GM10248 (cell line): ENCODE measurements at places on chromosomes 7 and 10.

DNA sequence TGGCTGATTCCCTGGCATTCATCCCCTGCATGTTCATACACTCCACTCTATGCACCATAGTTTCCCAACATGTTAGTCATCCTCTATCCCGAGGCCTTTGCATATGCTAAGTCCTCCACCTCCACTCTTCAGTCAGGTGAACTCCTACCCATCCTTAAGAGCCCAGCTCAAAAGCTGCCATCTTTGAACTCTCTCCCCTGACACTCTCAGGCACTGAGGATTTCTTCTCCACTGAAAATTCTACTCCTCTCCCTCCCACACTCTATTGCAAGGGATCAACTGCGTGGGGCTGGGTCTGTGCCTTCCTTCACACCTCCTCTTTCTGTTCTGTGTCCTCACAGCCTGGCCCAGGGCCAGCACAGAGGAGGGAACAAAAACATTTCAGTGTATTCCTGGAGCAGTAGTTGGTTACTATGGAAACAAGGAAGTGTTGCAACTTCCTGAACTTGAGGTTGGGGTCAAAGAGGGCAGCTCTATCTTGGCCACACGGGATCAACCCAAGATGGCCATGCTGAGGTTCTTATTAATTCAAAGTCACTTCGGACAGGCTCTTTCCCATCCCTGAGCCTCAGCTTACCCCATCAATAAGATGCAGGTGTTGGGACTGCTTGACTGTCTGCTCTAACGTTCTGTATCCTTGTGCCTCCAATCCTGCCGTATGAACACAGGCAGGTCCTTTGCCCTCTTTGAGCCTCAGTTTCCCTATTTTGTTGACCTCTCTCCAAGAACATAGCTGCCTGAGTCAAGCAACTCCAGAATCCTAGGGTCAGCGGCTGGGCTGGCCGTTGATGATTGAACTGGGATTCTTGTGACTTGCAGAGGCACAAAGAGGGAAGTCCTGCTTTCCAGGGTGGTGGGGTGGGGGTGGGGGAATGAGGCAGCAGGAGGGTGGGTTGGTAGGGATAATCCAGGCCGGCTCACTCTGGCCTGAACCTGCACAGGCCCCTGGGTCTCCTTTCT, 15.5 kb downstream of the ZMIZ1 start:
- no peak for DNase-seq

DNA sequence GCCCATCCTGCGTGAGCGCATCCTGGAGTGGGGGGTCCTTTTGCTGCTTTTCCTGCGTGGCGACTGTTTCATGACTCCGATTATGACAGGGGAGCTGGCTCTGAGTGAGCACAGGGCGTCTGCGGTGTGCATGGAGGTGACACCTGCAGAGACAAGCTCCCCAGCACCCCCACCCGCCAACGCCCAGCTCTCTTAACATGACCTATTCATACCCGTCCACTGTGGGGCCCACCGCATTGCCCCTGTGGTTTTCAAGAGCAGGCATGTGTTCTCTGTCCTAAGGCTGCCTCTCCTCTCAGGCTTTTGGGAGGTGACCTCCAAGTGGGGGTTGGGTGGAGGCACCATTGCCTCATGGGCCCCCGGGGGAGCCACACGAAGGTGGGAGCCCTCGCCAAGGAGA, 500.7 kb downstream of the TCERG1L start:
- no peak for DNase-seq

DNA sequence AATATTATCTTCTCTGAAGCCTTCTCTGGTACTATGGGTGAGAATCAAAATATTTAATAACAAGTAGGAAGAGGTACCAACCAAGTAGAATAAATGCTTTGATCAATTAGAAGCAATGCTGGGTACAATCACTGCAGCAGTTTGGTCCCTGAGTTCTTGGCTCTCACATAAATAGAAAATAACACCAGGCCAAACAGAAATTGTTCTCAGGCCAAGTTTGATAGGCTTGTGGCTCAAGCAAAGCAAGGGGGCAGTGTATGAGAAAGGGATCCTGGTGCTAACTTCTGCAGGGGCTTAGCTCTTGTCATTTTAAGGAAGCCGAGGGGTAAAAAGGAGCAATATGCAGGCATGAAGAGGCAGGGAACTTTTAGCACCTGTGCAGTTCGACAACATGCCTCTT, 146.8 kb upstream of the TMEM229A start:
- no peak for DNase-seq

- no peak for DNase-seq
Observed at GRCh38 chr7:112036071-112036470, 170.1 kb downstream of the DOCK4 start.

DNA sequence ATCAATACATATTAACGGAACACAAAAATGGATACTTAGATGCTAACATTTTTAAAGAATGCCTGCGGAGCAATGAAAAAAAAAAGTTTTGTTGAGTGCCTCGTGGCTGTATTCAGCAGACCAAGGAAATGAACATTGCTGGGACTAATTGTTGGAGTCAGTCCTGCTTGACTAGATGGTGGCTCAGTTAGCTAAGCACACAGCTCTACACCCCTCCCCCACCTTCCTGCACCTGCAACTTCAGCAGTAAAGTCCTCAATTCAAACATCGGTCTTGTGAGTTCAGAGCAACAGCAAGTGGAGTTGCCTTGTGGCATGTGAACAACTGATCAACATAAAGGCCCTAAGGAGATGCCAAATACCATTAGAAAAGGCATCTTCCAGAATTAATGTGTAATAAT, 326.0 kb upstream of the NPSR1 start:
- DNase-seq = no peak

GRCh38 chr7:94472608-94473007, 37.0 kb upstream of the CASD1 start:
- DNase-seq = no peak

DNA sequence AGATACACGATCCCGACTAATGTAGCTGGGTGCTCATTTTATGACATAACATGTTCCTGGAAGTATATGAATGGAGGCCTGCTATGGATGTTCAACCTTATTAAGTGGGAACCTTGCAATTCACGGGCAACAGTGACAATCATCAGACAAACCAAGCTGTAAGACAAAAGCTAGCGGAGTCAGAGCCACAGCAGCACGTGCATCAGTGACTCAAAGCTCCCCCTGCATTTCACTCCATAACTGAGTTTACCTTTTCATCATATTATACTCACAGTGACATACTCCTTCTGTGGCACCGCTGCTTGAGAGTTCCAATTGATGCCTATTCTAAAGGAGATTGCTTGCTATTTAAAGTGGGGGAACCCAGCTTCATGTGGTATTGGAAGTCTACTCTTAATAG, 176.0 kb upstream of the PITRM1 start:
- DNase-seq = no peak

DNA sequence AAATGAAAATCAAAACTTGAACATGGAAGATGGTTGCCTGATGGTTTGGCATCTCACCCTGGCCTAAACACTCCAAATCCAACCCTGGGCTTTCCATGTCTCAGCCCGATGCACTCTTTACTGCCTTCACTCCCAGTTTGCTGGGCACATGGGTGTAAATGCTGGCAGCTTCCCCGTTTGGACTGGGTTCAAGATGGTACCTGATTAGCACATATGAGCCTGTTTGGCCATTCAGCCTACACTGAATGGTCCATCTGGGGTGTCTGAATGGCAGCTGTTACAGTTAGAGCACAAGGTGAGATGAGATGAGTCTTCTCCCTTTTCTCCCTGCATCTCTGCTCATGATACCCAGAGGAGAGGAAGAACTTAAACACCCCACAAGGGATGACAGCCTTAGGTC, 37.1 kb downstream of the ATXN7L1 start:
- no peak for DNase-seq

DNA sequence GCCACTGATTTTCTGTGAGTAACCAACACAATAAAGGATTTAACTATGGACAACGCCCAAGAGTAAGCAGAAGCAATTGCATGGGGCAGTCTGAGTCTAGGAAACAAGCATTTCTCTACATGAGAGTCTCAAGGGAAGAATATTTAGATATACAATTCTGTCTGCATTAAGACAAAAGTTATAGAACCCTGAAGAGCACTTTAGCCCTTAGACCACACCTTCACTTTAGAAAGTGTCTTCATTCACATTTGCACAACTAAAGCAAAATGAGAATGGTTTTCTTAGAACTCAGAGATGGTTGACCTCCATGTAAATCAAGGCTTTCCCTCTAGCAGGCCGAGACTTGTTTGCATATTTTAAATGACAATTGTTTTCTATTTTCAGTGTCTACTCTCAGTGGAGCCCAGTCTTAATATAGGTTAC, 25.5 kb upstream of the TRIM24 start:
- no peak for DNase-seq

DNA sequence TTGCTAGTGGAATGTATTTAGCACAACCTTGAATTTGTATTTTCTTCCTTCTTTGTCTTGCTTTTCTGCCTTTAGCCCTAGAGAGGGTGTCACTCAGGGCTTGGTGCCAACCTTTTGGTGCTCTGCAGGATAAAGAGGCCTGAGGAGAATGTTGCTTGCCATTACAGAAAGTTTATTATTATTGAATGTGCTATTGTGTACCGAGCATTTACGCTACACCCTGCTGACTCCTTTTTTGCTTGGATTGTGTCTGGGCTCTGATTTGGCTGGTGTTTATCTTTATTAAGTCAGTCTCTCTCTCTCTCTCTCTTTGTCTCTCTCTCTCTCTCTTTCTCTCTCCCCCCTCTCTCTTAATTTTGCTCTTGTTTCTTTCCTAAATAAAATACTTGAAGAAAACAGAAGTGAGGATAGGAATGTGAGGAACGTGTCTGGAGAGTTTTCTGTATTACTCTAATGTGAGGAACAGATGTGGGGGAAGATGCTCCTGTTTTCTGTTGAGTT, 284.4 kb upstream of the PHYHIPL start:
- no peak for DNase-seq

DNA sequence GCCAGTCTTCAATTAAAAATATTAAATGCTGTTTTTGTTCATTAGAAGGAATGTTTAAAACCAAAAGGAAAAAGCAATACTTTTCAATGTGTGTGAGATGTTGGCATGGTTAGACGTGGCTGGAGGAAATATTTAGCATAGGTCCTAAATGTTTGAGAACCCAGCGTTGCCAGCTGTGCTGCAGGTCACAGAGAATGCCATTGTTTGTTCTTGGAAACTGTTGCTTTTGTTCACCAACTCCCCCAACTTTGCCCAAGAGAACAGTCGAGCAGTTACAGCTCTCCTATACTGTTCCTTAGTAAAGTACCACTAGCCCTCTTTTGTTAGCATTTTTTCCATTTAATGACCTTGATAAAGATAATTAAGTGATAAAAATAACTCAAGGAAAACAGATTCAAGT, 44.5 kb upstream of the ELMO1 start:
- no peak for DNase-seq

DNA sequence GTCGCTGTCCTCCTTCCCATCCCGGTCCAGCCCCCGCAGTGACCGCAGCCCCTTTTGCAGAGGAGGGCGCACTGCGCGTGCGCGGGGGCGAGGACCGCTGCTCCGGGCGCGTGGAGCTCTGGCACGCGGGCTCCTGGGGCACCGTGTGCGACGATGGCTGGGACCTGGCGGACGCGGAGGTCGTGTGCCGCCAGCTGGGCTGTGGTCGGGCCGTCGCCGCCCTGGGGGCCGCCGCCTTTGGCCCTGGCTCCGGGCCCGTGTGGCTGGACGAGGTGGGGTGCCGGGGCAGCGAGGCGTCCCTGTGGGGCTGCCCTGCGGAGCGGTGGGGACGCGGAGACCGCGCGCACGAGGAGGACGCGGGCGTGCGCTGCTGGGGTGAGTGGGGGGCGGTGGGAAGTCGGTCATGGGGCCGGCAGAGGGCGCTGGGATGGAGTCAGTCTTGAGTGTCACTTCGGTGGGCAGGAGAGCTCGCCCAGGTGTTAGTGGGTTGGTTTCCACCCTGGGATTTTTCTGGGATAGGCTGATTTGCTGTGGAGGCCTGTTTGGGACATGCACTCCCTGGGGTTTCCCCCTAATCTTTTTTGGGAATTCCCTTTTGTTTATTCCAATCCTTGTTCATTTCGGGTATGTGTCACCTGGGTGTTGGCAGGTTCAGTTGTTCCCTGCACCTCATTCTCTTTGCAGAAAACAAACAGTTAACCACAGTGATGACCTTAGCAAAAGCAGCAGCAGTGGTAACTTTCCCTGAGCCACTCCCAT, 11.6 kb downstream of the SCART1 start:
- DNase-seq = peak; percentile 13

DNA sequence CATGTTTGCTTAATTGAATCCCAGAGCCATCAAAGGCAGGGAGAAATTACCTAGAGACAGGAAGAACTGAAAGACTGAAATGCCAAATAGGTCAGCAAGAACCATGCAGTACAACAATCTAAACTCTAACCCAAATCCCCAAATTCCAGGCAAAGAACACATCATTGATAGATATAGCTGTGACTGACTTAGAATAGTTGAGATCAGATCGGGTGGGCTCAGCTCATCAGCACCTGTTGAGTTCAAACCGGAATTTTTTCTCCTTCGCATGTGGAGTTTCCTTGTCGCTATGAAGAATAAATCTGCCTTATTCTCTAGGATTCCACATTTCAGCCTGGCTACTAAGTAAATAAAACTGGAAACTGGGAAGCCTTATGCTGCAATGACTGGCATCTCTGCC, 1.4 kb downstream of the ANKMY2 start:
- DNase-seq = no peak

- DNase-seq = no peak
Observed at GRCh38 chr7:12759151-12759550, 71.7 kb downstream of the ARL4A start.

DNA sequence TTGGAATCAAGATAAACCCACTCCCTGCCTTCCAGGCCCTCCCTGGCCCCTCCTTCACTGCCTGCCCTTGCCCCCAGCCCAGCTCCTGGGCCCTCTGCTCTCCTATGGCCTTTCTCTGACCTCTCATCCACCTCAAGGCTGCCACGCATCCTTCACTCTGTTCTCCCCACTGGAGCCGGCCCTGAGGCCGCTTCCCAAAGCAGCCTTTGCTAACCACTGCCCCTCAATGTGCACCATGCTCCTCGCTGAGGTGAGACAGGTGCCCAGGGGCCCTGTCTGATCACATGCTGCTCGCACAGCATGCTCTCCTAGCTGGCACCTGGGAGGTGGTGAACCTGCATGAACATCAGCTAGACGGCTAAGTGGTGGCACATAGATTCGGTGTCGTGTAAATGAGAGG, 138.5 kb upstream of the RET start:
- DNase-seq = peak; percentile 5
